Stimulated activated CD8-positive, alpha-beta memory T cell treated with anti-CD3 and anti-CD28 coated beads, Interleukin-2, amount 100 ng/mL, for 1 hour (primary cell): ENCODE measurements at places on chromosomes 7 and 10.

GRCh38 chr10:119526621-119527592 is 15.6 kb downstream of the RGS10 start:
- no peak for DNase-seq

- no peak for DNase-seq
These were observed 970.1 kb upstream of the ZNF722 start for GRCh38 chr7:63028376-63029206.

- DNase-seq = no peak
These were observed 404 bp upstream of the FMC1 start for GRCh38 chr7:139340808-139341057.

DNA sequence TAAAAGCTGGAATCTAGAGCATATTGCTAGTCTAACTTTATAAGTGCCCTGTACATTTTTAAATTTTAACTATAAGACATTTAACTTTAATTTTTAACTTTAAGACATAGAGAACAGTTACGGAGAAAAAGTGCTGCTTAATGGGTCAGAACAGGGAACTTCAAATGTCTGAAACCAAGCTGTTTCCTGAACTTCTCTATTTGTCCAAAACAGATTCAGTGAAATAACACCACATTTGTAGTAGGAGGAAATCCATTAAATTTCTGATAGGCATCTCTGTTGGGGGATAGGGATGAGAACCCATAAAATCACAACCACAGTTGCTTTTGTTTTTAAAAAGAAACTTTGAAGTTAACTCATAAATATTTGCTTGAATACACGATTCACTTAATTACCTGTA is 170.8 kb upstream of the ANK3 start:
- no peak for DNase-seq

- DNase-seq = no peak
These were observed 4.4 kb upstream of the FAM107B start for GRCh38 chr10:14779001-14779651.
